Muscle of leg (tissue), 16 donors: ENCODE measurements at places on chromosomes 12 and 14.

DNA sequence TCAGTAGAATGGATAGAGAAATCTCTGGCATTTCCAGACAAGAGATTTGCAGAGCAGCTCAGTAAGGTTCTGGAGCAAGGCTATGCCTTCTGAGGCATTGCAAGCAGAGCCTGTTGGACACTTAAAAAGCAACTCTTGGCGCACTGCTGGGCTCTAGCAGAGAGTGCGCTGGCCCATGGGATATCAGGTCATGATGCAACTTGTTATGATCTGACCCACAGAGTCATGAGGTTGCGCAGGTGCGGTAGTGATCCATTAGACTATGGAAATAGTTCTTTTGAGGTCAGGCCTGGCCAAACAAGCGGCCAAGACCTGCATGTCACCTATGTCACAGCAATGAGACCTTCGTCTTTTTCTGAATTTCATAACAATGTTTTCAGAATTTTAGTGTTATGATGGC lies 168.6 kb downstream of the TMTC3 start:
- no peak for DNase-seq

GRCh38 chr14:104942586-104942985 lies 17.9 kb downstream of the PLD4 start:
- DNase-seq, result no peak

GRCh38 chr14:28603606-28604005 lies 163.0 kb upstream of the FOXG1 start:
- DNase-seq, result peak; percentile 81

GRCh38 chr12:116962197-116962596 lies 51.4 kb downstream of the FBXW8 start:
- DNase-seq, result no peak

DNA sequence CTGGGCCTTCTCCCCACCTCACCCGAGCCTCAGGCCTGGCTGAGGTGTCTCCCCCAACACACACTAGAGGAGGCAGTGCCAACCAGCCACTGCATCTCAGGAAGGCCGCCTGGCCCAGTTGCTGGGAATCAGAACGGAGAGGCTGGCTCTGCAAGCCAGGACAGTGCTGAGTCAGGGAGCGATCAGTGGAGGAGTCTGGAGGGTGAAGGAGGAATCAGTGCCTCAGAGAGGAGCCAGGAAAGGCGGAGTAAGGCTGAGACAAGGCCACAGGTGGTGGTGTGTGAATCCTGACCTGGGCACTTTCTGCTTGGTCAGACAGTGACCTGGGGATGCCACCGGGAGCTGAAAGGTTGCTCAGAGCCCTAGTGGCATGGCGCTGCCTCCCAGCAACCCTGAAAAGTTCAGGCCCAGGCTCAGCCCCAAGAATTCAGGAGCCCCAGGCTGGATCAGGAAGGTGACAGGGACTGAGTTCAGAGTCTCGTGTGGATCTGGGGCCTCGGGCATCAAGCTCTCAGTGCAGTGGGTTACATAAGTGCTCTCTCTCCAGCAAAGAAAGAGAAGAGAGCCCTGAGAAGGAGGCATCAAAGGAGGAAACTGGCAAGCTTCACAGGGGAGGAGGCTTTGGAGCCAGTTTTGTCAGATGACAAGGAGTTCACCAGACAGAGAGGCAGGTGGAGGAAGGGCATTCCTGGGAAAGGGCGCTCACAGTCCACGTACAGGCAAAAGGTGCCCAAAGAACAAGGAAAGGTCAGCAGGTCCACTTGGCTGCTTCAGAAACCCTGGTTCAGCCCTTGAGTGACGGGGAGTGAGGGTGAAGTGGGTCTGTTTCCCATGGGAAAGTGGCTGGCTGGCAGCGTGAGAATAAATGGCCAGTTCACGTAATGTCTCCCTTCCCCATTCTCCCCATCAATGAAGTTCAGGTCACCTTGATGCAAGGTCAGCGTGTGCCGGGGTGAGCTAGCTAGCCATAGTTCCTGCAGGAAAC lies 87.8 kb downstream of the ZFP36L1 start:
- DNase-seq, result no peak

GRCh38 chr14:84225268-84225667 lies 1304.7 kb upstream of the FLRT2 start:
- peak; percentile 85 for DNase-seq

DNA sequence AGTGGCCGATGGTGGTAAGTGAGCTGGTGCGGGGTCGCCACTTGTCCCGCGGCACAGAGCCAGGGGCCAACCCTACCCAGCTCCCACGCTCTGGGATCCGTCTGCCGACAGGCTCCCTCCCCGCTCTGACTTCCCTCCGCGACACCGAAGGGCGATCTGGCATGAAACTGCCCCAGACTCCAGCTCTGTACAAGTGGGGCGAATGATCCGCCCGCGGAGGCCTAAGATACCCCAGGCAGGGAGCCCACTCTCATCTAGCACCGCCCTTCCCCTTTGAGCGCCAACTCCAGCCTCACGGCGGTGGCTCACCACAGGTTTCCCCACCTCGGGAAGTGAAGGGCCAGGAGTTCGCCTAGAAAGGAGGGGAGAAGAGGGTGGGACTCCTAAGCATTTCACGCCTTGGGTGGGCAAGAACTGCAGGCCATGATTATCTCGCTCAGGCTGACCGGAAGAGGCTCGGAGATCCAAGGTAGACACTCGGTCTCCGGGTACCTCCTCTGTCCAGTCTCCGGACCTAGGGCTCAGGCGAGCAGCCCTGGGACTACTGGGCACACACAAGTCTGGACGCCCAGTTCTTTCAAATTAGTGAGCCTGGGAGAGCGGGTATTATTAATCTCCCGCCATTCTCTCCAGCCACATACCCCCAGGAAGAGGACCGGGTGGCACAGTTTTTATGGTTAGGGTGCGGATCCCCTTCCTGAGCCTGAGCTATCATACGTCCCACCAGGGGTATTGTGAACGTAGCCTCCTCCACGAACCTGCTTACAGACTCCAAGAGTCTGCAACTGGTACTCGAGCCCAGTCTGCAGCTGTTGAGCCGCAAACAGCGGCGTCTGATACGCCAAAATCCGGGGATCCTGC lies 849 bp downstream of the WNT1 start:
- DNase-seq, result no peak

DNA sequence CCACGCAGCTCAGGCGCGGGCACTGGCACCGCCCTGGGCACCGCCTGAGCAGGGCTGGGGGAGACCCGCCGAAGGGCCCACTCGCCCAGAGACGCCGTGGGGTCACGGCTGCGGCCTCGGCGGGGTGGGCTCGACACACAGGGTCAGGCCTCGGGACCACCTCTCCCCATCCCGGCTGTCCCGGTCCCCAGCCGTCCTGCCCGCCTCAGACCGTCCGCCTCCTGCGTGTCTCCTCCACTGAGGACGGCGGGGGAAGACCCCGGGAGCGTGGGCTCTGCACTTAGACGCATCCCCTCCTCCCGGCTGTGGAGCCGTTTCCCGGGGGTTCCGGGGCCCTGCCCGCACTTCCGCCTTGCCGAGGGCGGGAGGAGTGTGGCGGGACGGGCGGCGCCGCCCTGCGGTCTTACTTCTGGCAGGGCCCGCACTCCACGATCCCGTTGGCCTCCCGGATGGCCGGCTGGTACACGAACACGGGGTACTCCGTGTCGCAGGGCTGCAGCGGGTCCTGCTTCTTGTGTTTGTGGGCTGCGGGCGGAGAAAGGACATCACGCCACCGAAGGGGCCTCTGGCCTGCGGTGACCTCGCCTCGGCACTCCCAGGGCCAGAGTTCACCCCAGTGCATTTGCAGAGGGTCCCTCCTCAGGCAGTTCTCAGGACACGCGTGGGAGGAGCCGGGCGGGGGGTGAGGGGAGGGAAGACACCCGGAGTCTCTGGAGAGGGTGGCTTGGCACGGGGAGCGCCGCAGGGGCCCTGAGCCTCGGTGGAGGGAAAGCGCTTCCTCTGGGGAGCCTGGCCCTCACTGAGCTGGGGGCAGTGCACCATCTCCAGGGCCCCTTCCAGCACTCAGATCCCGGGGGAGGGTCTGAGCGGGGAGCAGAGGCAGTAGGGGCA lies 23.1 kb upstream of the LRTM2 start:
- peak; percentile 59 for DNase-seq

- no peak for DNase-seq
These were observed 626 bp downstream of the LHX5 start for GRCh38 chr12:113470871-113471618.

GRCh38 chr12:84070292-84070691 lies 842.3 kb downstream of the SLC6A15 start:
- peak; percentile 98 for DNase-seq

GRCh38 chr12:51533799-51534198 lies 57.2 kb upstream of the SCN8A start:
- DNase-seq, result peak; percentile 32

- DNase-seq, result peak; percentile 5
These were observed 13.0 kb upstream of the NR1H4 start for GRCh38 chr12:100460702-100461101.

DNA sequence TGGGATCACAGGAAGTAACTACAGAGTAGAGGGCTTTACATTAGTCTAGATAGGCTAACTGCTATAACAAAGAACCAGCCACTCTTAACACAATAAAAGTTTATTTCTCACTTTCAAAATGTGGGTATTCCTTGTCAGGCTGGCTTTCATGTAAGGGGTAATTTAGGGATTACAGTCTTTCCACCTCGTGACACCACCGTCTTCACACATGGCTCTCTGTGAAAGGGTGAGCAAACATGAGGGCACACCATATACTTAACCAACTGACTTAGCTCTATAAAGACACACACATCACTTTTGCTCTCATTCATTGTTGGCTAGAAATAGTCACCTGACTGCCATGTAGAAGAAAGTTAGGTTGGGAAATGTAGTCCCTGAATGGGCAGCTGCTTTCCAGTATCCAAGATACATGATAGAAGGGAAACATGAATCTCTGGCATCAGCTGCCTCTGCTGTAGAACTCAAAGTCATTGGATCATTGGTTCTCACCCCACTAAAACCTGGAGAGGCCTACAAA lies 66.1 kb upstream of the CRY1 start:
- DNase-seq, result no peak

DNA sequence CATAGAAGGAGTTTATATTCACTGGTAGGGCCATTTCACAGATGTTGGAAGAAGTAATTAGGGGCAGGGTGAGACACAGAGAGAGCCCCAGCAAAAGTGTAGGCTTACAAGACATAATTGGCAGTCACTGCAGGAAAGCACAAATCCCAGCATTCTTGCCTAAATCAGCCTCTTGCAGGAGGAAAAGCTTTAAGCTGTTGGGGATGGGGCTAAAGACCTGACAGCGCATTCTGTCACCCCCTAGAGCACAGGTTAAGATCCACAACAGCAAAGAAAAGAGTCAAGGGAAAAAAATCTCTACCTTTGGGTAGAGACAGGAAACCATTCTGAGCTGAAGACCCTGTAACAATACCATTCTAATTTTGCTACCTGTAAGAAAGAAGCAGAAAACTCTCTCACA lies 409.0 kb downstream of the DAD1 start:
- DNase-seq, result no peak

GRCh38 chr14:95761436-95761835 lies 47.5 kb upstream of the TCL1A start:
- DNase-seq, result no peak

- no peak for DNase-seq
These were observed 3.0 kb downstream of the FOXA1 start for GRCh38 chr14:37591941-37592481.

DNA sequence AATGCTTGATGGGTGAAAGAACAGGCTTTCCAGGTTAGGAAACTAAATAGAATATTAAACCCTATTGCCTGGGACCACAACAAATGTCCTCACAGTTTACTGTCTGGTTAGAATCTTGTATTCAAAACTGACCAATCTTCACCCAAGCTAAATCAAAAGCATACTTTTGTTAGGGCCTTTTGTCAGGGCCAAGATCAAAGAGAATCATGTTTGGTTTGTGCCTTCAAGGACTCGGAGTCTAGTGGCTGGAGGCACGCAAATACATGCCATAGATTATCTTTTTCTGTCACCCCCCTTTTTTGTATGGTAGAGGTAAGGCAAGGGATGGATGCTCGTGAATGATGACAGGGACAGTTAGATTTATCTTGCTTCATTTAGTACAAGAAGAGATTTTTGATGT lies 51.1 kb upstream of the AKAP6 start:
- no peak for DNase-seq

GRCh38 chr12:124225730-124226129 lies 69.2 kb upstream of the RFLNA start:
- DNase-seq, result no peak

GRCh38 chr14:65594153-65594881 lies 181.8 kb downstream of the FUT8 start:
- no peak for DNase-seq

DNA sequence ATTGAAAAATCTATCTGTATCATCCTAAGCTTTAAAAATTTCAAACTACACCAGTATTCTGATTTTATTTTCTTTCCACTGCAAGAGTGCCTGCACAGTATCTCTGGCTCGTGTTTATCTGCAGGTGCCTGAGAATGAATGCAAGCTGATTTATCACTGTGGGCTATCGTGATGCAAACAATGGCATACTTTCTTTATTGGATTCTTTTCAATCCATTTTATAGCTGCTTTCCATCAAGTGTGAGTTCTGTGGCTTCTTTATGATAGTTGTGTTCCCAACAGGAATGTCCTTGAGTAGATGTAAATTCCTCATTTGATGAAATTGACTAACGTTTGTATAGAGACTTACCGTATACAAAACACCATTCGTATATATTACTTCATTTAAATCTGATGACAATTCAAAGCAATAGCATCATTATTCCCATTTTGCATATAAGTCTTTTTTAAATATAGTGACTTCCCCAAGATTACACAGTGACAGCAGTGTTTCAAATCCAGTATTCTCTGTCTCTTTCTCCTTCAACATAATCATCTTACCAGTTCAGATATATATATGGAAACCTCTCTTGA lies 160.3 kb upstream of the ABCD2 start:
- no peak for DNase-seq

GRCh38 chr14:22409006-22409405 lies 180.0 kb downstream of the DAD1 start:
- no peak for DNase-seq

GRCh38 chr14:44798386-44799242 lies 163.1 kb downstream of the KLHL28 start:
- DNase-seq, result no peak

DNA sequence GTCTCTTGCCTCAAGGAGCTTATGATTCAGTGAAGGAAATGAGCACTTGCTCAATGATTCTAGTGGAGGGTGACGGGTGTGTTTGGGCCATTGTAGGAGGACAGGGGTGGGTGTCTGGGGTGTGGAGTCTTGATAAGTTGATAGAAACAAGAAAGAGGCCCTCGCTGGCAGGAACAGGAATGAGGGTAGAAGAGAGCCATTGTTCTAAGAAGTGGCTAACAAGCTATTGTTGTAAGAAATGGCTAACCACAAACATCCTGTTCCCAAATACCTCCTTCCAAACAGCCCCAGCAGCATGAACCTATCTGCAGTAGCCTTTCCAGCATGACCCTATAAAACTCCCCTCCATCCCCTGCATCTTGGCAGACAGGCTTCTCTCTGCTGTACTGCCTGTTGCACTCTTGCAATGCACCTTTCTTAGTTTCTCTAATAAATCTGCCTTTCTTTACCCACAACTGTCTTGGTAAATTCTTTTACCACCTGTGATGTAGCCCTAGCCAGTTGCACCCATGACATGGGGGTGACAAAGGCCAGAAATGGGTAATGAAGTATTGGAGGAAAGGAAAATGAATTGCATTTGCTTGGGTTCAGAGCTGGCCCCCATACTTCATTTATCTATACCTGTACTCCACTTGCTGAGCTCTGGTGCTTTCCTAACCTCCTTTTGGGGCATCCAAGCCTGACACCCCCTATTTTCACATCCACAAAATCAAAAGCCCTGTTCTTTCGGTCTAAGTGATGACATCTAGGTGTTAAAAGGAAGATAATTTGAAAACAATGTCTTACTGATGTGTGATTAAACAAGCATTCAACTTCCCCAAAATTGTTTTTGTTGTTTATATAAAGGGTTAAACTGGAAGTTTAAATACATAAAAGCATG lies 389.1 kb downstream of the GRIN2B start:
- DNase-seq, result no peak
